ENCODE measurements at places on chromosomes 6 and 20.

- no peak for DNase-seq
These were observed 29.9 kb upstream of the CD2AP start for GRCh38 chr6:47447722-47448121.

DNA sequence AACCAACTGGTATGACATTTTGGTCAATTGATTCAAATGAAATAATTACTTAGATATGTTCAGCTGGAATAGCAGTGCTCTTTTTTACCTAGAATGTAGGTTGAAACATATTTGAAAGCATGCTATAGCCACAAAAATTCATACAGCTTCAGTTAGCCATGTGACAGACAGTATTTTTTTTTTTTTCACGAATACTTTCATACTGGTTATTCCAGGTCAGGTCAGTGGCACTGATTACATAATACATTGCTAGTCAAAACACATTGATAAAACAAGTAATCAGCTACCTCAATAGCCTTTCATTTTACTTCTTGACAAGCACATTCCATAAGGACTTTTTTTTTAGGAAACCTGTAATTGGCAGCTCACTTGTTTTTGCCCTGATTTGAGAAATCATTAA, 222.6 kb downstream of the EYA4 start:
- DNase-seq: no peak

GRCh38 chr20:21808863-21809664, 103.6 kb downstream of the PAX1 start:
- peak; percentile 70 for DNase-seq

- DNase-seq: no peak
These were observed 145.3 kb downstream of the VEGFA start for GRCh38 chr6:43915208-43915869.

- DNase-seq: no peak
These were observed 147.2 kb upstream of the DST start for GRCh38 chr6:56789879-56790278.

DNA sequence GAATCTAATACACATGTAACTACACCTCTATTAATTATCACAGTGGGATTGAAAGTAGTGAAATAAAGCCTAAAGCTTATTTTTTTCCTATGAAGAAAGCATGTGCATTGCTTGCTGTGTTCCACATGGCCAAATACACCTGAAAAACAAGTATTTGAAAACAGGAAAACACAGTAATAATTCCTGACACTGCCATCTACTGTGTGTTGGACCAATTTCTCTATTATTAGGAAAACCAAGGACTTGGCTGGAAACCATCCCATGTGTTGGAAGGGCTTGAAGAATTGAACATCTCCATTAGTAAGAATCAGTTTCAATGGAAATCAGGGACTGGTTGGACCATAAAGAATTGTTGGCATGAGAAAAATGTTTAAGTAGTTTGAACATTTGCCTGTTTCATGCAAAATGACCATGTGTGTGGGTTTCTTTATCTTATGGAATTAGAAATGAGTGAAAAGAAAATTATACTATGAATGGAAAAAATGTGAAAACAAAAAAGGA, 124.1 kb downstream of the PHF3 start:
- DNase-seq: no peak

DNA sequence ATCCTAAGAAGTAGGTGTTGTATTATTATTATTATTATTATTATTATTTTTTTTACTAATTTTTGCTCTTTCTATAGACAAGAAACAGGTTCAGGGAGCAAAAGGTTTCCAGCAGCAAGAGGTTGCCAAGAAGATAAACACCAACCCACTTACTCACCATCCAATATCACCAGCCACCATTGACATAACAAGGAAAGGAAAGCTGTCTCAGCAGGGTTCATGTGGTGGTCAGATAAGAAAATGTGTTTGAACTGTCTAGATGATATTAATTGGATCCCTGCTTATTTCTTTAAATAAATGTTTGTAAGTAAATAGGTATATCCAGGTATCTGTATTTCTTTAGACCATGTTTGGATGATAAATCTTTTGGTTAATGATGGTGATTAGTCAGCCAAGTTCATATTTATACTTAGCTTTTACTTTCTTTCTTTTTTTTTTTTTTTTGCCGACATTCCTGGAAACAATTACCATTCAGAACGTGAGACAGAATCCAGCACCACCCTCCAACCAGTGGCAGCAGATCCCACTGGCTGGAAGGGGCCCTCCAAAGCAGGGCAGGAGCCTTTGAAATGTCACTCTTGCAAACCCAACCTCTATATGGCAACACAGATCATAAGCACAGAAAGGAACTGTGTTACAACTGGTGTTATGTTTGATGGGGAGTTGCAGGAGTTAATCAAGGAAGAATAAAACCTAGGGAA, 139.2 kb upstream of the ECI2 start:
- no peak for DNase-seq

DNA sequence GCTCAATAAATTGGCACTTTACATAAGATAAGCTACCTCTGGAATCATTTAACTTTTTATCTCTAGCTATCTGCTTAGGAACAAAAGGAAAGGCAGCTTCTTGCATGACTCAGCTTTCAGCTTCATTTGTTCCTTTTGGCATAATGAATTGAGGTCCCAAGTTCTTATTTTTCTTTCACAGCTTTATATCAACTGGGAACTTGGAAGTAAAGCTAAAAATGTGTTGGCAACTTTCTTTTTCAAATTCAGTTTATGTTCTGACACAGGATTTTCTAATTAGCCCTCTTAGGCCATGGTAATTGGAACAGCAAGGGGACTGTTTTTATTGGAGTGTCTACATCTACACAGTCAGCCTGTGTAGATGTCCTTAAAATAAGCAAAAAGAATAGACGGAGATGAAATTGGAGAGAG, 55.2 kb upstream of the MRAP2 start:
- DNase-seq: no peak

DNA sequence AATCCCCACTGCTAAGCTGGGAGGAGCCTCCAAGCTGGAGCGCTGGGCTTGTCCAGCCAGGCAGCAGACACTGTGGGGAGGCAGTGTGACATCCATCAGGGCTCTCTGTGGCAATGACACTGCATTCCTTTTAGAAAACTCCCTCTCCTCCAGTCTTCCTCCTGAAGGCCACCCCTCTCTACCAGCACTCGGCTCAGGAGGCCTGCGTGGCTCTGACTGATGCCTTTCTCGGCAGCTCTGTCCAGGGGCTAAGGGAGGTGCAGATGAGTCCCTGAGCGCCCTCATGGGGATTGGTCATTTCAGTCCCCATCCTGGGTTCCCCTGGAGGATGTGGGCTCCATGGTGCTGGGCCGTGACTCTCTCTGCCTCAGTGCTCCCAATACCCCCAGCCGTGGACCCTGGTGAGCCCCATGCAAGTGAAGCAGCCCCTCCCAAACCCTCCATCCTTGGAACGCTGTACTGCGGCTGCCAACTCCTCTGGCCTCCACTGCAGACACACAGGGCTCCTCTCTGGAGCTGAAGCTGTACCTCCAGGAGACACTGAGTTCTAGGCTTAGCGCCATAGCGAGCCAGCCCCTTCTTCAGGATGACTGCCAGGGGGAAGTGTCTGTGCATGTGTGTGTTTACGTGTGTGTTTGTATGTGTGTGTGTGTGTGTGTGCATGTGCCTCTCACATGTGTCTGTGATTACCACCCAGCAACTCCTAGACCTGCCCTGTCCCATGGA, 209.6 kb downstream of the ERMARD start:
- no peak for DNase-seq

DNA sequence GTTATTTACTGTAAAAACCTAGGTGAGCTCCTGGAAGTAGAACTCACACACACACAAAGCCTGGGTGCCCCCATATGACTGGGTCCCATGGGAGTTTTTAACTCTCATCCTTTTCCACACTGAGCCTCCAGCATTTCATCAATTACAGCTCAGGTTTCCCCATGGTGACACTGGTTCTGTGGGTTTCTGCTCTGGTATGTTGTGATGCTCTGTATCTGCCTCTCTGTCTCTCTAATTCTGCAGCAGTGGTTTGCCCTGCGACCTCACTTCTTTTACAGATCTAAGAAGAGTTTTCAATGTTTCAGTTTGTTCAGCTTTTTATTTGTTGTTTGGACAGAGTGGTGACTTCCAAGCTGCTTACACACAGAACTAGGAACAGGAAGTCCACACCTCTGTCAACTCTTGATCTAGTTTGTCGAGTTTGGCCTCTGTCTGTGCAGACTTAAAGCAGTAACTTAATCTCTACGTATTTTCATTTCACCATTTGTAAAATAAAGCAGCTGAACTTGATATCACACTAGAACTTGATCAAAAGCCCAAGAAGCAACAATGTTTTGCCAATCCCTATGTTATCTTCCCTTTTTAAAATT, 554.3 kb downstream of the EPHA7 start:
- DNase-seq: no peak

DNA sequence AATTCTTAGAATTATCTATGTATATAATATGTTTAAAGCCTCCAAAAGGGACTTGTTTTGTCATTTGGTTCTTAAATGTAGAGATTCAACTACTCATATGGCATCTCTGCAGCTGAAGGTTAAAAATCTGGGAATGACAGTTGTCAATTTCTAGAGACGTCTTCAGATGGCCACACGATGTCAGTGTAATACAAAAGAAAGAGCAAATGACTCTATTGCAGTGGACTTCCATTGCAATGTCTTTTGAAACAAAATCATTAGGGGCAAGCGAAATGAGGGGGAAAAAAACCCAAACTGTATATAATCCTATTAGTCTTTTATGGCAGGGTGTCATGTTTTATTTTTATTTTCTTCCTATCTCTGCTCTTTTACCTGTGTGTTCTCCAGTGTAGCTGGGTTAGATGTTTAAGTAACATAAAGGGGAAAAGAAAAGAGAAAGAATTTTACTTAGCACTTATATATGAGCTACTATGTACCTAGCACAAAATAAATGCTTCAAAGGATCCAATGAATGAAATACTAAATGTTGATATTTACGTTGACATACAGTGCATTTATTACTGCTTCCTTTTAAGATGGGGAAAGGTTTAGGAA, 26.2 kb downstream of the CCN2 start:
- DNase-seq: no peak

DNA sequence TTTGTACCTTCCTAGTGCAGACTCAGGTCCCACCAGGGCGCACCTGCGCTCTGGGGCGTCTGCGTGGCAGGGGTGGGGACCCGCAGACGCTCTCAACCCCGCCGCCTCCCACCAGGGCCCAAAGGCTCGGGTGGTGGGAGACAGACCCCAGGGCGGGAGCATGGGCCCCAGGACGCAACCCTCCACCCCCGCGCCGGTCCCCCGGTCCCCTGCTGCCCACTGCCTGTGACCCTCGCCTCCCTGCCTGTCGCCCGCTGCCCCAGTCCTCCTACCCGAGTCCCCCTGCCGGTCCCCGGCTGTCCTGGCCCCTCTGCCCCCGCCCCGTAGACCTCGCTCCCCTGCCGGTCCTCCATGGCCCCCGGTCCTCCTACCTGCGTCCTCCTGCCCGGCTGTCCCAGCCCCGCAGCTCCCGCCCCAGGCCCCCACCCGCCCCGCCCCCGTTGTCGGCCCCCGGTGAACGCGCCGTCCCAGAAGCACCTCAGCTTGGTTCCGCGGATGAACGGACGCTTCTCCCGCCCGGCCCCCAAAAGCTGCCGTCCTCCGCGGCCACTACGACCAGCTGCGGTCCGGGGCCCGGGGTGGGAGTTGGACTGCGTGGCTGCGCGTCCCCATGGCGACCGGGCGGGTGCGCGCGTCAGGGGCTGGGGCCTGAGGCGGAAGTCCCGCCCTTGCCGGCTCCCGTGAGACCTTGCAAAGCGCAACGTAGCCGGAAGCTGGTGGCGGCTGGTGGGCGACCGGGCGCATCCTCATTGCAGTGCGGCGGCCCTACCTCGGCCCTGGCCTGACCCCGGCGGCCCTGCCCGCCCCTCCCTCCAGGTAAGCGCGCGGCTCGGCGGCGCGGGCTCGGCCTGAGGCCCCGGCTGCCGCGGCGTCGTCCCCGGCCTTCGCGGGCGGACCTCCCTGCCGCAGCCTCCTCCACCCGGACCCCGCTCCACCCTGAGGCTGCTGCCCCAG, at the start of gene ARFGAP1:
TSS of gene ARFGAP1 (plus strand) at position 709 of the 954 bp plus-strand sequence. CDS start 2,768 bp downstream, outside the sequence.
- DNase-seq: peak; percentile 99

GRCh38 chr6:10256113-10256690, 158.7 kb downstream of the TFAP2A start:
- DNase-seq: no peak

DNA sequence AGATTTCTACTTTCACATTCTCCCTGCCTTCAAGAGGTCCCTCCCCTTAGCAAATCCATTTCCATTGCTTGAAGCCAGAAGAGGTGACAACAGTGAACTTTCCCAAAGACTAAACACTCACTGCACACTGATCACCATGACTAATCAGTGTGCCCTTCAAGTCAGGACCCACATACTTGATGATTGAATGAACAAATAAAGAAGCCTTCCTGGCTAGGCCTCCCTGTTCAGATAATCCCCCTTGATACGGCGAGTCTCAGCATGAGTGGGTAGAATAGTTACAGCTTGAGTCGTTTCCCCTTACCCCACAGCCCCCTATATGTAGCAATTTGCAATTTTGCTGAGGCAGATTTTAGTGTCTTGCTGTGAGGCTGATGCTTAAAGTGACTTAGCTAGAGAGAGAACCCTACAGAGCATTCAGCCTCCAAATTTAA, 102.2 kb downstream of the UNC5CL start:
- no peak for DNase-seq

GRCh38 chr6:147372806-147373205, 135.7 kb upstream of the SAMD5 start:
- no peak for DNase-seq

- no peak for DNase-seq
These were observed 86.7 kb downstream of the TASP1 start for GRCh38 chr20:13552061-13552460.

GRCh38 chr20:62537649-62538292, 62.0 kb upstream of the GATA5 start:
- no peak for DNase-seq

DNA sequence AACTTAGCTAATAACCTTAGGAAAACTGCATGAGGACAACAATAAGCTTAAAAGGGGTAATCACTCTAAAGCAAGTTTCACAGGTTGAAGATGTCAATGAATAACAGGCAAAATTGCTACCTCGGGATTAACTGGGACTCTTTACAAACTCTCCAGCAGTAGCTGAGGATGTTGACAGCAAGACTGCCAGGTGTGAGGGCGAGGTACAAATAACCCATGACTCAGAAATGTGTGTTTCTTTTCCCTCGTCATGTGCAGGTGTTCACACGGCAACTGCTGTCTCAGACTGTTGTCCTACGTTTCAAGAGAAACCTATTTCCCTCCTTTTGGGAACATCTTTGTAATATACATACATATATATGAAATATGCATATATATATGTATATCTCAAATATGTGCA, 15.9 kb downstream of the BCAS1 start:
- DNase-seq: no peak

DNA sequence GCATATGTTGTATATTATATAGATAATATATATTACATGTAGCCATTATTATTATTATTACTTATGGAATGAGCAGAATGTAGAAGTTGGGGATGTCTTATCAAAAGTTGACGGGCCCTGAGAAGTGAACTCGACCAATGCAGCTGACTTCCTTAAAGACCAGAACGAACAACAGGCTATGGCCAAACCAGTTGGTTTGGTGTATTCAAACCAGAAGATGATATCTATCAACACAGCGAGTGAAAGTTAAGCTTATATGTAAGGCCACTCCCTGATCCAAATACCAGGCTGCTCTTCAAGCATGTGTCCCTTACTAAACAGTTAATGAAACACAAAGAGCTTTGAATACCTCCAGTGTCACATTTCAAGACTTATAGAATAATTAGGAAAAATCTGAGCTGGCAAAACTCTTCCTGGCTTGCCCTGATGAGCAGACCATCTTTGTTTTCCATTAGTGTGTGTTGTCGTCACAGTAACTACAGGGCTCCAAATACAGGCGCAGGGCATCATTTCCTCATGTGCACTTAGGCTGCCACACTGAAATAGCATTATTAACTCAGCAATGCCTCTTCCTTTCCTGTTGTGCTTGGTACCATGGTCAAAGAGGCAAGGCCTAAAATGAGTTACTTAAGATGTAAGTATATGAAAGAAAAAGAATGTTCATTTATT, 6.6 kb downstream of the FILIP1 start:
- DNase-seq: no peak
